ENCODE measurements at places on chromosomes 3 and 15.

DNA sequence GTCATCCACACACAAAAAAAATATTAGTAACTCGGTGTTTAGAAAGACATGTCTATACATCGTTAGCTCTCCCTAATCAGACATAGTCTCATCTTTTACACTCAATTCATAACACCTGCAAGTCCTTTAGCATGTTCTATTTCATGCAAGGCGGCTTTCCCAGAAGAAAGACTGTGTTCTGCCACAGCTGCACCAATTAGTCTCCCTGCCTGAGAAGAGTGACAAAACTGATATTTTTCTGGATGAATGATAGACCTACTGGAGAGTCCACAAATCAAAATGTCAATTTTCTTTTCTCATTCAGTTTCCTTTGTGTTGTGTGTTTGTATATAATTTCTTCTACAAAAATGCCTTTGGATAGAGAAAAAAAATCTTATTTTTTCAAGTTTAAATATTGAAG, 435.8 kb upstream of the EPHA3 start:
- DNase-seq: no peak

DNA sequence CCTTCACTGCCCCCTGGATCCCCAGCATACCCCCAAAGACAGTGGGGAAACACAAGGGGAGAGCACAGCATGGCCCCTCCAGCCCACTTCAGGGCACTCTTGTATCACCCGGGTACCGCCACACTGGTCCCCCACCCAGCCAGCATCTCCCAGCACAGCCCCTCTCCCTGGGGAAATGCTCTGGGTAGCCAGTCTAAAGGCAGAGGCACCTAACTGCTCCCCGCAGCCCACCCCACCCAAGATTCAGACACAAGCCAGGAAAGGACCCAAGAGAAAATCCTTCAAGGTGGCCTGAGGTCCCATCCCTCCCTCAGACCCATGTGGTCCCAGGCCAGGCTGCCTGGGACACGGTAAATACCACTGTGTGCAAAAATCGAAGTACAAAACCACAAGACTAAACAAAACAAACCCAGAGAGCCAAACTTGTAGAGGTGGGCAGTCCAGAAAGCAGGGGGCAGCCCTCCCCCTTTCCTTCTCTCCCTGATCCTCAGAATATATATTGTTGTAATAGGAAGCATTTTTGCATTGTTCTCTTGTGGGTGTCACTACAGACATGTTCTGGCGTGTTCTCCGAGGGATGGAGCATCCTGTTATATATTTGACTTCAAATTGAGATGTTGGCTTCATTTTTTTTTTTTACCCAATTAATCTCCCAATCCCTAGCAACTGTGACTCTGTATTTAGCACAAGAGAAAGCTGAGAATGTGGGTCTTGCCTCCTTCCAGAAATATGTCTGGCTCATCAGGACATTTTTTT, 51.7 kb downstream of the GRIP2 start:
- DNase-seq: no peak

- no peak for DNase-seq
Observed at GRCh38 chr3:71817262-71817661, 32.3 kb upstream of the PROK2 start.

DNA sequence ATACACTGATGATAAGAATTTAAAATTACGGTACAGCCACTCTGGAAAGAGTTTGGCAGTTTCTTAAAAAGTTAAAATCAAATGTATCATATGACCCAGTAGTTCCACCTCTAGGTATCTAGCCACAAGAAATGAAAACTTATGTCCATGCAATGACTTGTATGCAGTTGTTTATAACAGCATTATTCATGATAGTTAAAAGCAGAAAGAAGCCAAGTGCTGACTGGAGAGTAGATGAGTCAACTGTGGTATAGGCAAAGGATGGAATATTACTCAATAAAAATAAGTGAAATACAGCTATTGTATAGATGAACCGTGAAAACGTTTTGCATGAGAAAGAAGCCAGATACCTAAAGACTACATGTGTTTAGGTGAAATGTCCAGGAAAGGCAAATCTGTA, 14.8 kb downstream of the GPR87 start:
- DNase-seq: no peak

DNA sequence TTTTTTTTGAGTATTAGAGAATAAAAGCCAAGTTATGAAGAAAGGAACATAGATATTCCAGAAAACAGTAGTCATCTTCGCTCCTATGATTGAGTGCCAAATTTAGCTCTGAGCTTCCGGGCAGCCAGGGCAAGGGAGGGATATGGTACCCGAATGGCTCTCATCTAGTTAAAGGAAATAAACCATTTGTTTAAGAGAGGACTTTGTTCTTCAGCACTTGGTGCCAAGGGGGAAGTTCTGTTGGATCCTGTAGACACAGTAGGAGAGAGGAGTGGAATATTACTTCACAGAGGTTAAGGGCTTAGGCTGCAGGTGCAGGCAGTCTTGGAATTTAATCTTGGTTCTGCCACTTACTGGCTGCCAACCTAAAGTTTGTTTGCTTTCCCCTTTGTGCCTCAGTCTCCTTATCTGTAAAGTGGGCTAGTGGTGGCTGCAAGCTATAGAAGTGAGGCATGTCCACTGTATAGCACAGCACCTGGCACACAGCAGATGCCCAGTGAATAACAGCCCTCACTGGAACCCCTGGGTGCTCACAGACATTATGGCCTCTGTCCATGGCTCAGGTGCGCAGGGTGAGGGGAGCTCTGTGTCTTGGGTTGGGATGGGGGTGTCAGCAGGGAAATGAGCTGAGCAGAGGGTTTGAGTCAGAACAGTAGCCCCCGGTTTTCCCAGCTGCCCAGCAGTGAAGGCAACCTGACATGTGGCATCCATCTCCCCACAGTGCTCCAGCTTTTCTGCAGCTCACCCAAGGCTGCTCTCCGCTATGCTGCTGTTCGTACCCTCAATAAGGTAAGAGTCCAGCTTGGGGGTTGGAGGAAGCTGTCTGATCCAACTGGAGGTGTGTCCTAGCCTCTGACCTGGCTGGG, 10.4 kb downstream of the COPG1 start:
- no peak for DNase-seq

DNA sequence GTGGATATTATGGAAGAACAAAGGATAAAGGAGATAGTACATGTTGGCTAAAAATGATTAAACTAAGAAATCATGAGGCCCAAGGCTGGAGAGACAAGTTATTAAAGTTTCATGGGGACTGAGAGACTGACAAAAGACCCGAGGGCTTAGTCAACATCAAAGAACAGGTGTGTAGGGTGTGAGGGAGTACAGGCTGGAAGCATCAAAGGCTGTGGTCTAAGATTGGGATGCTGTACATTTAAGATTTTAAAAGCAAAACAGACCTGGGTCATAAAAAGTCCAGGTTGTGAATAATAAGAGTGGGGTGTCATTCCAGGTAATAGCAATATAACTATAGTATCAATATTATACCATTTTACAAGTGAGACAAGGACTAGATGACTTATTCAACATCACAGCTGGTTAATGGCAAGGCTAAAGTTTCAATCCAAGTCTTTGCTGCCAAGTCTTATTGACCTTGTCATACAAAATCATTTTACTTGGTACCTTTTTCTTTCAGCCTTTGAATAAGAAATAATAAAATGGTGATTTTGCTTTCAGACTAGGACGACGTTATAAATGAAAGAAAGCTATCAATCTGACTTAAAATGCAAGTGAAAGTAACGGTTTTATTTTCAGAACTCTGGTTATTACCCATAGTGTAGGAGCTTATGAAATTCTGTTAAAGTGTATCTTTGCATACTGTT, 211.6 kb downstream of the TNIK start:
- no peak for DNase-seq

- no peak for DNase-seq
Observed at GRCh38 chr3:102194760-102195159, 240.1 kb upstream of the ZPLD1 start.

GRCh38 chr15:58932710-58933280, 684 bp downstream of the SLTM start:
- DNase-seq: peak; percentile 39

- DNase-seq: no peak
Observed at GRCh38 chr3:134462331-134462941, 23.3 kb downstream of the ANAPC13 start.

GRCh38 chr15:55799291-55800212, 56.6 kb upstream of the PRTG start:
- DNase-seq: no peak

DNA sequence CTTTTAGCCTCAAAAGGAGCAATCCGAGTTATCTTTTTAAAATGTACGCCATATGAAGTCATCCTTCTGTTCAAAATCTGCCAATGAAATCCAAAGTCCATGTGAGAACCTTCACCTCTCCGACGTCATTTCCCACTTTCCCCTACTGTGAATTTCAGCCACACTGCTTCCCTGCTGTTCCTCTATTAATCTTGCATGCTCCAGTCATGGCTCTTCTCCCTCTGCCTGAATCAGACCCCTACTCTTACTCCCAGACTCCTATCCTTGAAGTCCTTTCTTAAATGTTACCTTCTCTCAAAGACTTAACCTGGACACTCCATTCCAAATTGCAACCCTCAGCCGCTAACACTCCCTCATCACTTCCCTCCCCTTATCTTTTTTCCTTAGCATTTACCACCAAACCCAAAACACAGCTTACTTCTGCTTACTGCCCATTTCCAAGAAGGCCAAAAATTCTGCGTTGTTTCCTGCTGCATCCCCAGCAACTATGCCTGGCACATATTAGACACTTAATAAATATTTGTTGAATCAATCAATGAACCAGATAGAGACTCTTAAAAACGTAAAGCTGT, 1.2 kb downstream of the NKIRAS1 start:
- no peak for DNase-seq

GRCh38 chr15:79978655-79979514, 7.9 kb upstream of the BCL2A1 start:
- no peak for DNase-seq

GRCh38 chr3:107001635-107002034, 375.6 kb upstream of the CCDC54 start:
- no peak for DNase-seq

DNA sequence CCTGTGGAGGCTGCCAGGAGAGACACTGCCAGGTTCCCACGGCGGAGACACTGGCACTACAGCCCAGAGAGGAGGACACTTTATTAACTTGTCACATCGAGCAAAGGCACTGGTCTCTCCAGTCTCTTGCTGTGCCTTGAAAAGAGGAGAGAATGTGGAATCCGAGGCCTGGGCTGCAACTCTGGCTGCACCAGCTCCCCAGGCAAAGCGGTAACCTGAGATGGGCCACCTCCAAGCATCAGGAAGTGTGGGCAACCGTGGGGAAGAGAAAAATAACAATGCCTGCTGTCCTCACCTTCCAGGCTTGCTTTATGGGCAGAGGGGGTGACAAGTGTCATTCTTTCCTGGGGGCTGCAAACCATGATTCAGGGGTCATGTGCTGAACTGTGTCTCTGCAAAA, 91.6 kb upstream of the RGMA start:
- no peak for DNase-seq

- no peak for DNase-seq
Observed at GRCh38 chr15:93477721-93478120, 388.7 kb upstream of the RGMA start.

DNA sequence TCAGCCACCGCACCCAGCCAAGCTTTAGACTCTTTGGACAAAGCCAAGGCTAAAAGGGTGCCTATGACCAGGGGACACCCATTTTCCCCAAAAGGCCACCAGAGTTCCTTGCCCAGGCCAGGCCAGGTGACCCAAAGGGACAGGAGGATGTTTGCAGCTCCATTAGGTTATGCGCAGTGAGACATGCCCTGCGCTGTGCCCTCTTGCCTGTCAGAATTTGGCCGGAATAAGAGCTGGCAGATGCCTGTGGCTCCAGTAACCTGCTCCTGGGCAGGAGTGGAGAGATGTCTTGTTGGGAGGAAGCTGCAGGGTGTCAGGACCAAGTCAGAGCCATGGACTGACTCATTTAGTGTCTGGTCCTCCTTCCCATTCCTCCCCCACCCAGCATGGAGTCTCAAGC, 20.5 kb downstream of the DNASE1L3 start:
- DNase-seq: no peak

- no peak for DNase-seq
Observed at GRCh38 chr3:143910756-143911155, 60.9 kb upstream of the DIPK2A start.

DNA sequence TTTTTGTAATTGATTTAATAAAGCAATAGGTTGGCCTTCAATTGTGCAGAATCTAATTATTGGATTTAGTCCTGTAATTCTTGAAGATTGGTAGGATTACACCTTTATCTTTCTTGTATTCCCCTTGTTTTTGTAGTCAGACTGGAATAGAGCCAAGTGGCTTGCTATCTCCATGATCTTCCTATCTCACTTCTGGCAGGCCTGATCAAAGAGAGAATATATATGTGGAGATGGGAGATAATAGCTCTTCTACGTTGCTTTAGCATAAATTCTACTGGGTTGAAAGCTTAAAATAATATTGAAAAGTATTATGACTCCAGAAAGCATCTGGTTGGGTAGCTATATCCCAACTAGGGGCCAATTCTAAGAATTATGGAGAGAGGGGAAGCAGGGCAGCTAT, 16.9 kb upstream of the IFT57 start:
- DNase-seq: no peak

- DNase-seq: no peak
Observed at GRCh38 chr3:119559441-119559963, at the start of gene CD80. TSS of gene CD80 (minus strand) at chr3:119559614. CDS start at chr3:119557728, 1,886 bp downstream.

- no peak for DNase-seq
Observed at GRCh38 chr3:196428041-196428440, 4.2 kb downstream of the UBXN7 start.

DNA sequence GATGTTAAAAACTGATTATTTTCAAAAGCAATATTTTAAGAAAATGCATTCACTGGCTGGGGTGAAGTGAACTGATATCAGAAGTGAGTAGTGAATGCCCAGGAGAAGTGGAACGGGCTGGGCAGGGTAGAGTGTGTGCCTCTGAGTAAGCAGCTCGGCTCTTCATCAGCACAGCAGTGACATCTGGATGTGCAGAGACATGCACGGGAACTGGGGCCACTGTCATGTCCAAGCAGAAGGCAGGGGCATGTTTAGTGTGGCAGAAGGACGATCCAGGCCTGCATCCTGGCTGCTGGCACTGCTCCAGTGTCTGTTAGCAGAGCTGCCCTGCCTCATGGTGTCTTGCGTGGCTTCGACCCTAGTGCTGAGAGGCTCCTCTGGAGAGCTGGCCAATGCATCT, 305.6 kb upstream of the LRRFIP2 start:
- no peak for DNase-seq

DNA sequence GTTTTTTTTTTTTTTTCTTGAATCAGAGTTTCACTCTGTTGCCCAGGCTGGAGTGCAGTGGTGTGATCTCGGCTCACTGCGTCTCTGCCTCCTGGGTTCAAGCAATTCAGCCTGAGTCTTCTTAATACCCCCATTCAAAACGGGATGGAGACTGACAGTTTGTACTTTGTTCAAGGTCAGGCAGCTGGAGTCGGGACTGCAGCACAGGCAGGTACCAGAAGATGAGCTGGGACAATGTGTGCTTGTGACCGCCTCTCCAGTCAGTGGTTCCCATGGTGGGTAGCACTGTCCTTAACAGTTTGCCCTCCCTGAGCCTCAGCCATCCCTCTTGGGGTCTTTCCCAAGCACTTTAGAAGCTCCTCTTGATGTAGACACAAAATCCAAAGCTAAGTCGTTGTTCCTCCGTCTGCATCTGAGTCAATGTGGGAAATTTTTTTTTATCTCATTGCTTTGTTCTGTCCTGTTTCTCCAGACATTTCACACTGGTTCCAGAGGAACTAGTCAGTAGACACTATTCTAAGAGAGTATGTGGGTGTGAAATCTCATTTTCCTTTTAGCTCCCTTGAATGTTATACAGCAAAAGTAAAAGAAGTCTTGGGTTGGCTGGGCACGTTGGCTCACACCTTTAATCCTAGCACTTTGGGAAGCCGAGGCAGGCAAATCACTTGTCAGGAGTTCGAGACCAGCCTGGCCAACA, 5.3 kb upstream of the TTLL13 start:
- no peak for DNase-seq

- peak; percentile 49 for DNase-seq
Observed at GRCh38 chr15:38440353-38441129, 13.4 kb upstream of the FAM98B start.

GRCh38 chr15:82231233-82231632, 31.3 kb downstream of the EFL1 start:
- DNase-seq: no peak
